ENCODE measurements at places on chromosomes 3 and 15.

- peak; percentile 65 for DNase-seq
Observed at GRCh38 chr3:130748467-130748861, 1.8 kb upstream of the PIK3R4 start.

- DNase-seq = no peak
Observed at GRCh38 chr15:69987492-69988489, 109.9 kb downstream of the TLE3 start.

GRCh38 chr15:91939403-91939831 lies 85.9 kb downstream of the SLCO3A1 start:
- DNase-seq = no peak

DNA sequence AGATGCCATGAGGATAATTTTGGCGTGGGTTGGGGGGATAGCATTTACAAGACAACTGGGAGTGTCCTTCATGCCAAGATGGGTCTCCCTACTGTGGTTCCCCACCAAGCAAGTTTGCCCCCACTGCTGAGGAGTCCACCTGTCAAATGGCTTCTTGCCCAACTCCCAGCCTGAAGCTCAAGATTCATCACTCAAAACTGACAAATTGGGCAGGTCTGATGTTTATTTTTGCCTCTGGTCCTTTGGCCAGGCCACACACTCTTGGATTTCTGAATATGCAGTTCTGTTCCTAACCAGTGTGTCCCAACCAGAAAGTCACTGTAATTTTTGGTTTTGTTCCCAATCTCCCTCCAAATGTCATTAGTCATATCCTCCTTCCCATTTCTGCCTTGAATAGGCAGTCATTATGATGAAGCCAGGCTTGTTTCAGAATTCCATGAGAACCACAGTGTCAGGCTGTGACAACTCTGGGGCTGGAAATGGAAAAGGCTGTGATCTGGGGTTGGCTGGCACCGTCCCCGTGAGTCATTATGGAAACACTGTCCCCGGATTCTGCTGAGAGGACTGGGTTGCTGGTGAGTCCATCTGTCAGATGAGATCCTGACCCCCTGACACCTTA lies 29.3 kb upstream of the MEF2A start:
- no peak for DNase-seq

DNA sequence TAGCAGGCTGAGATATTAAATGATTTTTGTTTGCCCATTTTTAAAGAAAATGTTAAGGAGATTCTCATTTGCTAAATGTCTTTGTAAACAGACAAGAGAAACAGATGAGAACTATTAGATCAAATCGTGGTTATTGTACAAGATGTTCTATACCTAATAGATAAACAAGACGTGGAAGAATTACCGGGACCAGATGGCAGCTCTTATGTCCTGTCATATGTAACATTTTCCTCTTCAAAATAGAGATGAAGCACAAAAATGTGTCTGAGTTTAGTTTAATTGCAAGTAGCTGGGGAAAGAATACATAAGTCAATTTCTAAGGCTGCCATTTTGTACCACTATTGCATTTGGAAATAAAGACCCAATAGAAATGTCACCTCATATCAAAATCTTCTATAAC lies 553.7 kb downstream of the TUSC7 start:
- DNase-seq = no peak

All from OCI-M1 (cell line).